Activated naive CD4-positive, alpha-beta T cell (primary cell): ENCODE measurements at places on chromosomes 11 and 22.

- no peak for DNase-seq
Observed at GRCh38 chr11:98766903-98767302, 253.8 kb upstream of the CNTN5 start.

DNA sequence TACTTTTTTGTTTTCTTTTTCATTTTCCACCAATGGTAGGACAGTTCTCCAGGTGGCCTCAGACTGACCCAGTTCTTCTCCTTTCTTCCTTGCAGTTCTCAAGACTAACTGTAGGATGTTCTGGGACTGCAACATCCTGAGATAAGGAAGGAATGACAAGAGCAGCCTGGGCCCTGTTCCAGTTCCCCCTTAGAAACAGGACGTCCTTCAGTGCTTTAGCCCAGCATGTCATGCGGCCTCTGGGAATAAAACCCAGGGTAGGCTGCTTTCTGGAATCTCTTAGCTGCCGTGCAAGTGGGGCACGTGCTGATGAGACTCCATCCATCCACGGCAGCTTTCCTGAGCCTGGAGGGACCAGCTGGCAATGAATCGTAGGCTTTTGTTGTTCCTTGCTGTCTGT lies 24.0 kb upstream of the CADM1 start:
- DNase-seq: no peak

DNA sequence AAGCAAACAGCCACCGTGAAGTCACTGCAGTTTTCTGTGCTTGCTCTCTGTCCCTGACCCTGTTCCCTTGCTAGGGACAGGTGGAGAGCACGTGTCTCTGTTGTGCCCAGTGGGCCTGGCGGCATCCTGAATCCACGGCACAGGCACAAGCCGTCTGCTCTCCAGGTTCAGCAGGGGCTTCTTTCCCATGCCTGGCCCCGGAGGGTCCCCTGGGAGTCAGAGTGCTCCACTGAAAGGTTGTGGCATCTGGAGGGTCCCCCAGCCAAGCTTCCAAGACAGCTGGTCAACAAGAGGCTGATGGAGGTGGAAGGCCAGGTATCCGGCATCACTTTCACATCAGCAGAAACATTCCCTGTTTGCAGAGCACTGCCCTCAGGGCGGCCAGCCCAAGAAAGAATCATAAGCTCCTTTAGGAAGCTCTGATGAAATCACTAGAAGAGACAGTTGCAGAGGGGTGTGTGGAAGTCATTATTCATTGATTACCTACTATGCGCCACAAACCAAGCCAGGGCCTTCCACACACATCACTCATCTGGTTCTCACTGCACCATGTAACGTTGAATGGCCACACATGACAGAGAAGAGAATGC lies 346.4 kb upstream of the B3GAT1 start:
- no peak for DNase-seq

- DNase-seq: no peak
Observed at GRCh38 chr11:24598641-24599040, 101.8 kb downstream of the LUZP2 start.

- peak; percentile 47 for DNase-seq
Observed at GRCh38 chr22:40324468-40325305, 21.6 kb upstream of the ADSL start.

DNA sequence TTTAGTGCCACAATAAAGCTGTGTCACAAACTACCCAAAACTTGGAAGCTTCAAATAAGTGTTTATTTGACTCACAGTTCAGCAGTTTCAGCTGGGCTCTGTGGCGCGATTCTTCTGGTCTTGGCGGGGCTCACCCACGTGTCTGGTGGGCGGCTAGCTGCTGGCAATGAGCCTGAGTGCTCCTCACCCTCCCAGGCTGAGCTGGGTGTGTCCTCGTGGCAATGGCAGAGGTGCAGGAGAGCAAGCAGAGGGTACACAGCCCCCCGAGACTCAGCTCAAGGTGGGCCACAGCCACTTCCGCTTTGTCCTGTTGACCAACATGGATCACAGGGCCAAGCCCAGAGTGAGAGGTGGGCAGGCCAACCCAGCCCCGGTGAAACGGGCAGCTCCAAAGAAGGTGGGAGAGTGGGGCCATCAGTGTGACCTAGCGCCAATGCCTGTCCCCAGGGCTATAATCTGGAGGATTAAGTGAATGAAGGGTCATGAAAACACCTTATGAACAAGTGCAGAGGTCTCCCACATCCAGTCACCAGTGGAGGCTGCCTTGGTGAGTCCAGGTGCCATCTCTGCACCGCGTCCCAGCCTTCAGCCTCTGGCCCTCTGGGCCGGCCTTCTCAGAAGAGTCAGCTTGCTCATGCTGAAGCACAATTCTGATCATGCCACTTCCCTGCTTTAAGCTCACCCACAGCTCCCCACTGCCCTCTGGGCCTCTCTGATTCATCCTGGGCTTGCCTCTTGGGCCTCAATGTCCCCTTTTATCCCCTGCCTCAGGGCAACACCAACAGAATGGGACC lies 74.6 kb upstream of the RTL6 start:
- DNase-seq: no peak

DNA sequence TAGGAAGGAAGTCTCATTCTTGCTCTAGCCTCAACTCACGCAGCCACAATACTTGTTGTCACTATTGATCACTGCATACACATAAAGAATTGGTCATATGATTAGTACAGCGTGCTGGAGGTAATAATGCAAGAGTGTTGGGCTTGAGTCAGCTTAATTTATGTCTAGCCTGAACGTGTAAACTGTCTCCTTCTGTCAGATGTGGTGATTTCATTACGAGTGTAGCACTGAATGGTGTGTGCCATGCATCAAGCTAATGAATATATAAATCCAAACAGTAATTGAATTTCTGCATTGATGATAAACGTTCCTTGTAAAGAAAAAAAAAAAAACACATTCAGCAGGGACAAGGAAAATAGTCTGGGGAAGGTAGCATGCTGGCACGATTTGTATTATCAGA lies 396.2 kb upstream of the RAG2 start:
- DNase-seq: no peak

- DNase-seq: no peak
Observed at GRCh38 chr11:18063862-18064434, 17.9 kb upstream of the TPH1 start.

- no peak for DNase-seq
Observed at GRCh38 chr22:27453725-27454124, 347.8 kb downstream of the MN1 start.

GRCh38 chr11:107851704-107852310 lies 6.8 kb downstream of the SLC35F2 start:
- DNase-seq: no peak

DNA sequence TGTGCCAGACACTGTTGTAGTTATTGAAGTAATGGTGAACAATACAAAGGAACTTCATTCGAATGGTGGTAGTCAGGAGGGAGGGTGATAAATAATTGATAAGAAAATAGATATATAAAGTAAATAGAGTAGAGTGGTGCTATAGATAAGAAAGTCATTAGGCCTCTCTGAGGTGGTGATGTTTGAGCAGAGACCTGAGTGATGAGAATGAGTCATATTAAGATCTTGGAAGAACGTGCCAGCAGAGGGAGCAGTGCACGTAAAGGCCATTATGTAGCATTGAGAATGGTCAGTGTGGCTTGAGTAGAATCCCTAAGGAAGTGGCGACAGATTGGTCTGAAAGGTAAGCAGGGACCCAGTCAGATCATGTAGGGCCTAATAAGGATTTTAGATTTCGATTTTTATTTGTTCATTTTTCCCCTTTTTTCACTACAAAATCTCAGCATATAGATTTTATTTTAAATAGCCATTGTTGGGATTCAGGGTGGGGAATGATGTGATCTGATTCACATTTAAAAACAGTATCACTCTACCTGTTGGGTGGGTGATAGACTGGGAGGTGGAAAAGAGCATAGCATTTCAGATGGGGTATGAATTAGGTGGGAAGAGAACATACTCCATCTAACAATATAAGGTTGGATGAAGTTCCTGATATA lies 44.7 kb downstream of the CCDC90B start:
- no peak for DNase-seq

GRCh38 chr11:57073128-57073527 lies 84.4 kb downstream of the OR5AK2 start:
- no peak for DNase-seq

DNA sequence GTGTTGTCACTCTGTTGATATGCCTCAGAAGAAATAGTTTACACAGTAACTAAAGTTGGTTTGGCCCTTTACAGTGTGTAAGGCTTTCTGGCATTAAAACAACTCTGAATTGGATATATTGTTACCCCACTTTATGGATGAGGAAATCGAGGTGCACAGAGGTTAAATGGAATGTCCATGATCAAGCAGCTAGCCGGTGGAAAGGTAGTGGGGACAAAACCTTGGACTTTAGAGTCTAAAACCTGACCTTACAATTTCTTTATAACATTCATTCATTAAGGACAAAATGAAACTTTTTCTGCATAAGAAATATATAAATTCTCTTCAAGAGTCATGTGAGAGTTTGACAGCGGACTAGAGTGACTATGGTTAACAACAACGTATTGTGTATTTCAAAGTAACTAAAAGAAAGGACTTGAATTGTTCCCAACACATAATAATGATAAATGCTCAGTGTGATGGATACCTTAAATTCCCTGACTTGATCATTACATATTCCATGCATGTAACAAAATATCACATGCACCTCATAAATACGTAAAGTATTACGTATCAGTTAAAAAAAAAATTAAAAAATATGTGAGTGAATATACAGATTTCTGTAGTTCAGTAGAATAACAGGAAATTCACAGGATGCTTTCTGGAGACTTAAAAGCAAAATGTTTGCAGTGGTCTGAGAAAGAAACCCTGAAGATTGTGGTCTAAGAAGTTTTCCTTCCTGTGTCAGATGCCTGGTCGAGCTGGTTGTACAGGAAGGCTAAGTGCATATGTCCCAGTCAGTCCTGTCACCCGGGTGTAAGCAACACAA lies 51.0 kb downstream of the TEAD1 start:
- no peak for DNase-seq

DNA sequence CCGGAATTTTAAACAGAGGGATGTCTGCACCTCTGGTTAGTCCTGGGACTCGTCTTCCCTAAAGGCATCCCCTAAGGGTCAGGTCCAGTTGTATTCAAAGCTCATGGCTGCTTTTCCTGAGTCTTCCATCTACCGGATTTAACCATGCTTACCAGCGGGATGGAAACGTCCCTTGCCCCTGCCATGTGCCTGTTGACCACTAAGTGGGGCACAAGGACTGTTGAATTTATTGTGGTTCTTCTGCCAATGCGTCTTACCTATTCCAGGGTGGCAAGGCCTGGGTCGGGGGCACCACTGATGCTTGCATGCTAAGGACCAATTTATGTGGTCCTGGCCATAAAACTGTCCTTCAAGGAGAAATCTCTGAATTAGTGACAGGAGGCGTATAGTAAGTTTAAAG lies 25.6 kb downstream of the ANKRD42 start:
- DNase-seq: no peak

DNA sequence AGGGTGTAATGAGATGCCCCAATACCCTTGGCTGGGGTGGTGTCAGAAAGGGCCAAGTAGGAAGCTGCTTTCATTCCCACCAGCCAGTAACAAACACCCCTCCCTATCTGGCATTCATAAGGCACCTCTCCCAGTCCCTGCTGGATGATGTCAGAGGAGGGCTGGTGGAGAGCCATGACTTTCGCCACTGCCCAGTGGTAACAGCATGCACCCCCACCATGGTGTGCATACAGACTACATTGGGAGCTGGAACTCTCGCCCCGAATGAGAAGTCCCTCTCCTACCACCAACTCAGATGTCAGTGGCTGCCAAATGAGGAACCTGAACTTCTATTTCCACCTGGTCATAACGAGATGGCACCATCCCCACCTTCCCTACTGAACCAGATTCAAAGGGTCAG lies 73.3 kb downstream of the SGSM3 start:
- DNase-seq: no peak

GRCh38 chr22:28768701-28769393 lies 3.6 kb upstream of the CCDC117 start:
- DNase-seq: no peak

- DNase-seq: no peak
Observed at GRCh38 chr11:46671958-46672315, 28.5 kb downstream of the ARHGAP1 start.

DNA sequence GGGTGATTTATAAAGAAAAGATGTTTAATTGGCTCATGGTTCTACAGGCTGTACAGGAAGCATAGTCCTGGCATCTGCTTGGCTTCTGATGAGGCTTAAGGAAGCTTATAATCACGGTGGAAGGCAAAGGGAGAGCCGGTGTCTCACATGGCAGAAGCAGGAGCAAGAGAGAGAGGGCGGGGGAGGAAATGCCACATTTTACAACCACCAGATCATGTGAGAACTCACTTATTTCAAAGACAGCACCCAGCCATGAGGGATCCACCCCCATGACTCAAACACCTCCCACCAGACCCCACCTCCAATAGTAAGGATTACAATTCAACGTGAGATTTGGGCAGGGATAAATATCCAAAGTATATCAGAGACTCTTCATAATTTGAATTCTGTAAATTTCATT lies 200.7 kb downstream of the MSANTD4 start:
- DNase-seq: no peak
